ENCODE measurements at places on chromosomes 6 and 20.

DNA sequence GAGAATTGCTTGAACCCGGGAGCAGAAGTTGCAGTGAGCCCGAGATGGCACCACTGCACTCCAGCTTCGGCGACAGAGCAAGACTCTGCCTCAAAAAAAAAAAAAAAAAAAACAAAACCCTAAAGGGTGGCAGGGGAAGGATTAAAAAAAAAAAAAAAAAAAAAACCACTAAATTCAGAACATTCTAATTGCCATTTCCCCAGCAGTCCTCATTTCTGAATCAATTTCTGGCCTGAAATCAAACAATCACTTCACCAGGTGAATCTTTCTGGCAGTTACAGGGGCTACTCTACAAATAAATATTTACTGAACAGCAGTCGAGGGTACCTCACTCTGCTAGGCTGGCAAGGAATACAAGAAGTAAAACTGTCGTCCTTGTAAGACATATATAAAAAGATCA lies 1.2 kb downstream of the UQCC1 start:
- no peak for DNase-seq

DNA sequence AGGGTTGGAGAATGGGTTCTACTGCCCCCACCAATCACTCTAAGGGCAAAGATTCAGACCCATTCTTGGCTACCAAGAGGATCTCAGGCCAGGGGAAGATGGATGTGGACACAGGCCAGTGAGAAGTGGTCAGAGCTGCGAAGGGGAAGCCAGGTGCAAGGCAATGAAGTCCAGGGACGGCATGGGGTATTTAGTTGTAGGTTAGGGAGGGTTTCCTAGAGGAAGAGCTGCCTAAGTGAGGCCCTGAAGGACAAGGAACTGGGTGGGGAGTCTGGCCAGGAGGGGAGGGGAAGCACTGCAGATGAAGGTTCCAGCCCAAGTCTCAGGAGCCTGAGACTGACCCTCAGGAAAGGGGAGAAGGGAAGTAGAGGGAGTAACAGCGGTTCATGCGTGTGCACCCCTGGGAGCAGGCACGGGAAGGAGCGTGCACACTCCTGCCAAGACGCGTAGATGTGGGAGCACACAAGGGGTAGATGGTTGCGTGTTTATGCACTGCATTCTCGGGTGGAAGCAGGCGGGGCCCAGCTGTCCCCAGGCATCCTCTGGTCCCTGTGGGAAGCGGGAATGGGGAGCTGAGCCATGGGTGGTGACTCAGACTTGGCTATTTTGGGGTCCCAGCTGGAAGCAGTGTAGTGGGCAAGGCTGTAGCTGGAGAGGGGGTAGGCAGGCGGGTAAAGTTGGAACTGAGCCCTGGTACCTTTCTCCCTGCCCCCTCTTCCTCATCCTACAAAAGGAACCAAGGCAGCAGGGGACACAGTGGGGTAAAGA lies 3.3 kb downstream of the ACTL10 start:
- DNase-seq = no peak

GRCh38 chr6:24614043-24614420 lies 32.0 kb downstream of the KIAA0319 start:
- DNase-seq = no peak

DNA sequence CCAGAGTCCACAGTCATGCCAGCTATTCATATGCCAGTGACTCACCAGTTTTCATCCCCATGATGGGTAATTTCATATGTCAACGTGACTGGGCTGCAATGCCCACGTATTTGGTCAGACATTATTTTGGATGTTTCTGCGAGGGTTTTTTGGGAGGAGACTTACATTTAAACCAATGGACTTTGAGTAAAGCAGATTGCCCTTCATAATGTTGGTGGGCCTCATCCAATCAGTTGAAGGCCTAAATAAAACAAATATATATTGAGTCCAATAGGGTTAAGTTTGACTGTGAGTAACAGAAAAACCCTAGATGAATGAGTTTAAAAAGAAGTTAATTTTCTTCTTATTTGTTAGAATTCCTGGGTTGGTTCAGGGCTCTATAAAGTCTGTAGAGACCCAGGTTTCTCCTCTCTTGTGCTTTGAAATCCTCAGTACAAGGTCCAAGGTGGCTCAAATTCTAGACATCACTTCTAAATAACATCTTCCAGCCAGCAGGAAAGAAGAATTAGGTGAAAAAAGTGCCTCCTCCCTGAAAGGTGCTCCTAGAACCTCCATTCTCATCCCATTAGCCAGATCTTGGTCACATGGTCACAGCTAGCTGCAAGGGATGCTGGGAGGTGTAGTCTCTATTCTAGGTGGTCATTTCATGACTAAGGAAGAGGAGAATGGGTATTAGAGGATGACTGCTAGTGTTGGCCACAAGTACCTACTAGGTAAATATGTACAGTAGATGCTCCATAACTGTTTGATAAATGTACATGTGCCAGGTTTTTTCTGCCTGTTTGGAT lies 16.7 kb upstream of the NEDD9 start:
- no peak for DNase-seq

DNA sequence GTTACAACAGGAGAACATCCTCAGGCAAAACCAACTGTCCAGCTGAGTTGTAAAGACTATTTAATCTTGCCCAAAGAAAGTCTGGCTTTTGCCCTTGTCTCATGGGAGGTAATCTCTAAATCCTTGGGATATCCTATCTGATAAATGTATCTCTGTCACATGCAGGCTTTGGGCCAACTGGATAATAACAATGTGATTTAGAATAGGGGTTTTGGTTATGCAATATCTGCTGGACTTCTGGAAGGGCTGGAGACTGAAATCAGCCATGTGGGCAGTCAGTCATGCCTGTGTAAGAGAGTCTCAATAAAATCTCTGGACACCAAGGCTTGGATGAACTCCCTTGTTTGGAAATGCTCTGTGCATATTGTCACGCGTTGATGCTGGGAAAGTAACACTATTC lies 56.3 kb upstream of the PRL start:
- DNase-seq = no peak

- no peak for DNase-seq
These were observed 27.9 kb downstream of the B4GALT5 start for GRCh38 chr20:49685809-49686208.

GRCh38 chr6:116352515-116353471 lies 18.0 kb upstream of the DSE start:
- no peak for DNase-seq

- DNase-seq = no peak
These were observed 15.2 kb upstream of the TAGAP start for GRCh38 chr6:159059885-159060506.

DNA sequence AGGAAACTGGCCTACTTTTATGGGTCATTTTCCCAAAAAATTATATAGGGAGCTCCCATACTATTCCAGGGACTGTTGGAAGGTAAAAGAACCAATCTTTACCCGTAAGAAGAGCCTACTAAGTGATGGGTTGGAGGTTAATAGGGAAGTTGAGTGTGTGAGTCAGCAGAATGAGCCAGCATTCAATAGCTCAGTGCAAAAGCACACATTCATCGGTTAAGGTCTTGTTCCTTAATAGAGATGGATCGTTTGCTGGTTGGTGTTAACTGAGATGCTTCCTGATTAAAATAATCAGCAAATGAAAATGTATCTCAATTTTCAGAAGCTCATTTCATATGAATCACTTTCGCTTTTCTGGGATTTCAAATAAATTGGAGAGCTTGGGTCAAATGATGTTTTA lies 115.3 kb upstream of the MRPS10 start:
- DNase-seq = no peak

GRCh38 chr20:35489717-35490116 lies 34.3 kb downstream of the CEP250 start:
- DNase-seq = no peak

GRCh38 chr6:52233975-52234823 lies 10.1 kb downstream of the IL17F start:
- no peak for DNase-seq

DNA sequence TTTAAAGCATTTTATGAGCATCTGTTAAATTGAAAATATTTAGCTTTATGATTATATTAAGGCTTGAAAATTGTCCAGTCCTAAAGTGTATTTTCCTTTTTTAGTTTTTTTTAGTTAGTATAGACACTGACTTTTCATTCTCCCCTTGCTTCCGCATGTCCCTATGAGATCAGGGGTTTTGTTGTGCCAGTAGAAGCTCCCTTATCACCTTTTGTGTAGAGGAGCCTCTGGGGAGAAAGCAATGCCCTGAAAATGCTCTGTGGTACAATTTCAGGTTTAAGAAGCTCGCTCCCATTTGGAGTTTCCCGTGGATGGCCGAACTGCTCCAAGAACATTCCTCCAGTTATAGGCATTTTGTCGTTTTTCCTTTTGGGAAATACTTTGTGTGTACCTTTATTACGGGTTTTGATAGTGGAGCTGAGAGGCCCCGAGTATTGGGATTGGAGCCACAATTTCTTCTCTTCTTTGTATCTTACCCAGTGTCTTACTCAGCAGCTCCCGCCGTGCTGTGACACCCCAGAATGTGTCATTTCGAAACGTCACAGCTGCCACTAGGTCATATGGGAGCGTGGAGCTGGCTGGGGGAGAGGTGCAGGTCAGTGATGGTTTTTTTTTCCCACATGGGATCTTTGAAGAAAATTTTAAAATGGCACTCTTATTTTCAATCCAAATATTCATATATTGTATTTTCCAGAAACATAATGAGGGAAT lies 49.9 kb downstream of the RPRD1B start:
- no peak for DNase-seq

DNA sequence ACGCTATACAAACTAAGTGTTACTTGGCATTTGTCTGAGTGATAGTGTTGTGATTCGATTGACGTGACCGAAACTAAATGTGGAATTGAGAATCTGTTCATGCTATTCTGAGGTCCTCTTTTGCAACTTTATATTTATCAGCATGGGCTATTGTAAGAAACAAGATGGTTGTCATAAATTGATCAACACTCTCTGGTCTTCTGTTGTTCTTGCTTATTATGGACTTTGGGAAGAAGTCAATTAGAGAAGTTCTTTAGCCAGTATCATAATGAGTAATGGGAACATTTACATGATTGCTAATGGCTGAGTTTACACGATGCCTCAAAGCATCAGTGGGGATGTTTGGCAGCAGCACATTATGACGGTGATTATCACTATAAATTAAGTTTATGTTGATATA lies 195.0 kb downstream of the CD83 start:
- no peak for DNase-seq

- DNase-seq = no peak
These were observed 31.7 kb downstream of the APCDD1L start for GRCh38 chr20:58483470-58483869.

DNA sequence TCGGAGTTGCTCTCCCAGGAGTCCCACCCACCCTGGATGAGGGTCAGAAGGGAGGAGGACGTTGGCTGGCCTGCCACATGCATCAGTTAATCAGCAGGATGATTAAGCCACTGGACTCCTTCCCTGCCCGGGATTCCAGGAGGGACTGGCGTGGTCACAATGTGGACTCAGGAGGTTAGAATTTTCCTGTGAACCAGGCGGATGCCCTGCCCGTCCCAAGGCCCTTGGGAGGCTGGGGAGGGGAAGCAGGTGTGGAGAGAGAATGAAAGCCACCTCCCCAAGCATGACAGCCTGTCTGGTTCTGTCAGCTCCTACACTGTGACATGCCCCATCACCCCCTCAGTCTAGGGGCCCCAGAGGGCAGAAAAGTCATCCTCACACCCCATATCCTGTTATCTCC lies 11.6 kb upstream of the ITPR3 start:
- no peak for DNase-seq

DNA sequence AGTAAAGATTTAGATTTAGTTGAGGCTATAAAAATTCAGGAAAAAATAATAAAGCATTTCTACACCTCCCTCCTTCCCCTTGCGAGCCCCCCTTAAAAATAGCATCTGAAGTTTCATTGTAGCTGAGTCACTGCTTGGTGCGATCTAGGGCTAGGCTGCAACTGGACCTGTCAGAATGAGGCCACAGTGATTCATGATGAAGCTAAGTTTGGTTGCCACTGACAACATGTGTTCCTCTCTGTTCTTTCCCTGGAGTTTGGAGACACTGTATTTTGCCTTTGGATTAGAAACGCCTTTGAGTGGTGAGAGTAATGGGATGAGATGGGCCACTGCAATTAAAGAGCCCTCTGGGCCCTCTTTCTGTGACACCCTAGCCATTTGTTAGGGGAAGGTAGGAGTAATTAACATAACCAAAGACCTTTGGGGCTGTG lies 334.1 kb downstream of the NRN1 start:
- peak; percentile 19 for DNase-seq

GRCh38 chr20:22307409-22307808 lies 277.0 kb downstream of the FOXA2 start:
- no peak for DNase-seq

DNA sequence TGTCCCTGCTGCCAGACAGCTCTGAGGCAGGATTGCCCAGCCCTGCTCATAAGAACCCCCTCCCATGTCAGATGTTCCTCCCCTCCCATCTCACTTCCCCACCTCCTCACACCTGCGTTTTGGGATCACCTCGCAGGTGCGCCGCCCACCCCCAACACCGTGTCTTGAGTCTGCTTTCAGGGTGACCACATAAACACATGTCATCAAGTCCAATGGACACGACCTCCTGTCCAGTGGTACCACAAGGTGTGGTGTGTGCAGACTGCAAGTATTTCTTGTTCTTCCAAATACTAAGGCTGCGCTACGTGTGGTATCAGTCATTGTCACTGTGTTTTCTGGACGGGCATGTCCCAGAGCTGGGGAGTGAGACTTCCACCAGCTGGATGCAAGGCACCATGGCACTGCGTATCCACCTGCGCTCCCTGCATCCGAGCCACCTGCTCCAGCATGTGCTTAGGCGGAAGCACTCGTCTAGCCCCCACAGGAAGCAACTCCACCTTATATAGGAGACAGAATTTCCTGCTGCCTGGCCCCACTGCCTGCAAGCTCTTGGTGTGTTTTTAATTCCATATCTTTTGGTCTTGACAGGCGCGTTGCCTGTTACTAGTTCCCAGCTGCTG lies 119.7 kb upstream of the NXT1 start:
- DNase-seq = no peak

- DNase-seq = no peak
These were observed 8.9 kb downstream of the NT5E start for GRCh38 chr6:85458782-85459181.

- peak; percentile 51 for DNase-seq
These were observed 23.7 kb downstream of the PEX7 start for GRCh38 chr6:136846046-136846445.

DNA sequence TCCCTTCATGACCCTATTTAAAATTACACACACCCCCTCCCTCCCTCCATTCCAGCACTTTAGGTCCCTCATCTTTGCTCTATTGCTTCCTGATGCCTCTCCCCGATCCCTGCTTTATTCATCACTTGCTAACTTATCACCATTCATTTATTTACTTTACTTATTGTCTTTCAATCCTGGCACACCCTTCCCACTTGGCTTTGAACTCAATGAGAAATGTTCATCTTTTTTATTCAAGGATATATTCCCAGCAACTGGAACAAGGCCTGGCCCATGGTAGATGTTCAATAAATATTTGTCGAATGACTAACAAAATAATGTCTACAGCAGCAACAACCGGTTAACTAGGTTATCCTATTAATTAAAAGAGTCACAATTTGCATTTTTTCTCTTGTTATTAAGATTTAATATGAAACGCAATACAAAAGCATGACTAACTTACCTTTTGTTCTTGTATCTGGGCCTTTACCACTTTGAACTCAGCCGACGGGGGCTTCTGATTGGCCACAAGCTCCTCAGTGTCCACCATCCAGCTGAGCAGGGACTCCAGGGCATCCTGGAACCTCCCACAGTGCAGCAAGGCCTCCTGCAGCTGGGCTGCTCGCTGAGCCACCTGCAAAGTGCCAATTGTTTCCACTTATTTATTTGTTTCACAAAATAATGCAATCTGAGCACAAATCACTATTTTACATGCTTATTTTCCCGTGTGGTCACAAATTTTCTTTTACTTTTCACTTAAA lies 107.8 kb downstream of the DST start:
- DNase-seq = no peak
